ENCODE measurements at places on chromosomes 4 and X. TPM values are rescaled to one million over a fixed set of nuclear protein-coding genes. Genes with fewer than 3 reads are reported as not detected.

Gene GALNTL6
- polyA plus RNA-seq: 0.56 TPM

Gene PCDH18
- 2.2 TPM for polyA plus RNA-seq

Gene NDP
- polyA plus RNA-seq: not detected

Gene NWD2
- 9.2 TPM for polyA plus RNA-seq

Gene EXOC1L
- polyA plus RNA-seq: 1.9 TPM

Gene ADH4
- 0.44 TPM for polyA plus RNA-seq

Gene DMRTC1B
- polyA plus RNA-seq: not detected

Gene DCHS2
- polyA plus RNA-seq: under 0.01 TPM

Gene MAGEA1
- not detected for polyA plus RNA-seq

Gene SCFD2
- 8.2 TPM for polyA plus RNA-seq

Gene WAS
- 1.6 TPM for polyA plus RNA-seq

Gene CCSER1
- 0.87 TPM for polyA plus RNA-seq

Gene PRKG2
- polyA plus RNA-seq: 0.16 TPM

Gene HSFX4
- 0.12 TPM for polyA plus RNA-seq

Gene SPON2
- polyA plus RNA-seq: 26.3 TPM

Gene TLL1
- 2.9 TPM for polyA plus RNA-seq

Gene FMR1NB
- not detected for polyA plus RNA-seq

Gene MPC1L
- not detected for polyA plus RNA-seq

Gene TACR3
- not detected for polyA plus RNA-seq

Gene ZCCHC18
- 0.52 TPM for polyA plus RNA-seq

Gene NUP62CL
- 0.12 TPM for polyA plus RNA-seq

Gene RNF175
- polyA plus RNA-seq: 1.7 TPM

Gene UNC5C
- polyA plus RNA-seq: 0.15 TPM

Gene GASK1B
- 4.0 TPM for polyA plus RNA-seq

Gene TECRL
- not detected for polyA plus RNA-seq

Gene PNMA6A
- polyA plus RNA-seq: 0.68 TPM

Gene PCGF3
- polyA plus RNA-seq: 38.9 TPM

Gene FGA
- 2.1 TPM for polyA plus RNA-seq

Gene FAM53A
- polyA plus RNA-seq: 1.5 TPM

Gene NXF3
- polyA plus RNA-seq: 0.03 TPM

Gene PRIMPOL
- polyA plus RNA-seq: 17.0 TPM

Gene MTHFD2L
- 4.5 TPM for polyA plus RNA-seq

Gene CYBB
- 11.1 TPM for polyA plus RNA-seq

Gene COL4A6
- 1.2 TPM for polyA plus RNA-seq

Gene CT45A5
- polyA plus RNA-seq: not detected

Gene SPARCL1
- polyA plus RNA-seq: 337 TPM

Gene FREM3
- 0.11 TPM for polyA plus RNA-seq

Gene GPR82
- polyA plus RNA-seq: 0.03 TPM

Gene PRDM5
- 5.1 TPM for polyA plus RNA-seq

Gene AFP
- polyA plus RNA-seq: not detected

Gene BBS7
- polyA plus RNA-seq: 6.5 TPM

Gene NLRP2B
- polyA plus RNA-seq: 0.11 TPM

Gene USP27X
- 2.0 TPM for polyA plus RNA-seq

Gene CT45A10
- polyA plus RNA-seq: not detected

Gene TMSB15A
- 0.25 TPM for polyA plus RNA-seq

Measured in adipose tissue (tissue), 3 donors.